ENCODE measurements at places on chromosomes 7 and 10. TPM values are rescaled to one million over a fixed set of nuclear protein-coding genes. Genes with fewer than 3 reads are reported as not detected.

DNA sequence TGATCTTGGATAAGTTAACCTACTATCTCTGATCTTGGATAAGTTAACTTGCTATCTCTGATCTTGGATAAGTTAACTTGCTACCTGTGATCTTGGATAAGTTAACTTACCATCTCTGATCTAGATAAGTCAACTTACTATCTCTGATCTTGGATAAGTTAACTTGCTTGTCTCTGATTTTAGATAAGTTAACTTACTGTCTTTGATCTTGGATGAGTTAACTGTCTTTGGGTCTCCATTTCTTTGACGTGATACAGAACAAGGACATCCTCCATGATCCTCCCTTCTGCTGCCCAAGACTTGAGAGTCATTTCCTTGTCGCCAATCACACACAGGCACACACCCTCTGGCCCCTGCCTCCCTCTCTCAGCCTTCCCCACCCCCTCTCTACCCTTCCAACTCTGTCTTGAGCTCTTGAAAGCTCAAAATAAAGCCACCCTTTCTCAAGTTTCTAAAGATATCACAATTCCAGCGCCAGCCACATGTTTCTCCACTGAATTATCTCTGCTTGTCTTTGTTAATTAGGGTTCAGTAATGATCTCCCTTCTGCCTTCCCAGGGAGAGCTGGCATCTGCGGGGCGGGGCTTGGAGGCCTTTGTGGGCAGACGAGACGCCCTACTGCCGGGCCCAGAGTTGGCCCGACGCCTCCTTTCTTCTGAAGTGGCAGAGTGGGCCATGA lies 85.1 kb upstream of the GTF2I start:
- no peaks in the 10 kb centered on the region for H3K27me3 ChIP-seq
- no peak overlapping the region for H3K27ac ChIP-seq
- H3K36me3 ChIP-seq: peaks cover 13% of the 10 kb centered on the region
- DNase-seq: no peak
- H3K4me1 ChIP-seq: peaks cover 12% of the 10 kb centered on the region

DNA sequence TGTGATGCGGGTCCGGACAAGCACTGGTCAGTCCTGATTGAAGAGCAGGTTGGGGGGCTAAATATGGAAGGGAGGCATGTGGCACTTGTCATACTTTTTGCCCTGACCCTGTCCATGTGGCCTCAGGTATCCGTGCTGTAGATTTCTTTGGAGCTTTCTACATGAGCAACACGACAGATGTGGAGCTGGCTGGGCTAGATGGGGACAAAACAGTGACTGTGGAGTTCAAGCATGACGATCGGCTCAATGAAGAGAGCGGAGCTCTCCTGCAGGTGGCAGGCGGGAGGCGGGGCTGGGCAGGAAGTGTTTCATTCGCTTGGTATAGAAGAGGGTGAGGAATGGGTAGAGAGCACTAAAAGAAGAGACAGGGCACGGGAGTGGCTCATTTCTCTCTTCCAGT lies 13.0 kb upstream of the CHCHD1 start:
- H3K27ac ChIP-seq: peak overlapping the region; percentile 2
- no peak for DNase-seq
- H3K36me3 ChIP-seq: peaks cover 71% of the 10 kb centered on the region
- H3K4me3 ChIP-seq: no peak overlapping the region
- H3K27me3 ChIP-seq: no peaks in the 10 kb centered on the region
- peaks cover 6% of the 10 kb centered on the region for H3K4me1 ChIP-seq

- no peak overlapping the region for H3K4me3 ChIP-seq
- DNase-seq: no peak
- no peaks in the 10 kb centered on the region for H3K4me1 ChIP-seq
Observed at GRCh38 chr7:79868010-79868409, 266.6 kb upstream of the GNAI1 start.

GRCh38 chr7:92737706-92738105 lies 98.7 kb downstream of the CDK6 start:
- no peak overlapping the region for H3K4me3 ChIP-seq
- no peak for DNase-seq
- H3K27ac ChIP-seq: no peak overlapping the region
- H3K27me3 ChIP-seq: no peaks in the 10 kb centered on the region

Gene TAX1BP1
- 190 TPM for total RNA-seq

Gene SPDYE16
- not detected for total RNA-seq
